Cortex of kidney (tissue), 1 donor: ENCODE measurements at places on chromosomes 1 and 21.

GRCh38 chr1:36085126-36085525, 1.2 kb downstream of the TEKT2 start:
- no peak for DNase-seq

GRCh38 chr1:63122079-63122478, 200.3 kb upstream of the FOXD3 start:
- no peak for DNase-seq

- DNase-seq, result no peak
Observed at GRCh38 chr1:82094136-82094535, 293.4 kb downstream of the ADGRL2 start.

- DNase-seq, result no peak
Observed at GRCh38 chr1:46479744-46480350, 9.8 kb upstream of the DMBX1 start.

DNA sequence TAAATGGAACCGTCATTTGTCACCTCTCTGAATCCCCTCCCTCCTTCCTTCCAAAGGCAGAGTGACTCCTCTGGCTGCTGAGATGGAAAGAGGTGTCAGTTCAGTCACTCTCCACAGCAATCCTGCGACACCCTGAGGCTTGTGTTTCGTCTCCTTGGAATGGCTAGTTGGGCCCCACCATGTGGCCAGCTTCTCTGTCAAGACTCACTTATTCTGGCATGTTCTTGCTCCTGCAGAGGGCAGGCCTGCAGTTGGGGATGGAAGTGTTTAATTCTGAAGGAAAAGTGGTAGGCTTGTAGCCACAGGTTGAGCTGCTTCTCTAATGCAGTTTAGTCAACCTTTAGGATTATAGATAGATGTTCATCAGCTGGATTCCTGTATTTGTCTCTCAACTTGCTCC, 149.6 kb downstream of the LMO4 start:
- DNase-seq, result no peak

DNA sequence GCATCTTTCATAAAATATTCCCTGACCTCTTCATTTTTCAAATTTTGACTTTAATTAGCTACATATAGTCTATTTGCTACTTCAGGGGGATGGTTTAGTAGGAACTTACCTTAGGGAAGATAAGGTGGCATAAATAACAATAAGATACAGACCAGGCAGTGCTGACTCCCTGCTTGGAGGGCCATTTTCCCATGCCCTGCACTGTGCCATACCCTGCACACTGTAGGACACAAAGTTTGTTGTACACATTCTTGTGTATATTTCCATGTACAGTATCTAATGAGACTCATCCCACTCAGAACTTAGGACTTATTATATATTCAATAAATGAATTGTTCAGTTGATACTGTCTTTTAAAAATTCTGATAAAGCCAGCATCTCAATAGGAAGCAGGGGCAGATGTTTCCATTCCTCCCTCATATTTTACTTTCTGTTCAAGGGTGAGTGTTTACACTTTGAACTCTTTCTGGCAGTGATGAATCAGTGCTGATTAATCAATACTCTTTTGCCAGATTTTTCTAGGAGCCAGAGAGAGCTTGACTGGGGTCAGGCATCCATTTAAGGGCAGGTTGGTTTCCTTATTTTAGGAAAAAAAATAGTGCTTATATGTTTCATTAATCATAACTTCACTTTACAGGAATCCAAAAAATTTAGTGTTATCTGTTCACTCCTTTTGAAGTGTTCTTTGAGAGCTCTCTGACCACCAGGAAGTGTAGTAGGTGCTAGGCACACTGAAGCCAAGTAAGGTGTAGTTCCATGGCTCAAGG, 30.6 kb downstream of the MPZL1 start:
- no peak for DNase-seq

DNA sequence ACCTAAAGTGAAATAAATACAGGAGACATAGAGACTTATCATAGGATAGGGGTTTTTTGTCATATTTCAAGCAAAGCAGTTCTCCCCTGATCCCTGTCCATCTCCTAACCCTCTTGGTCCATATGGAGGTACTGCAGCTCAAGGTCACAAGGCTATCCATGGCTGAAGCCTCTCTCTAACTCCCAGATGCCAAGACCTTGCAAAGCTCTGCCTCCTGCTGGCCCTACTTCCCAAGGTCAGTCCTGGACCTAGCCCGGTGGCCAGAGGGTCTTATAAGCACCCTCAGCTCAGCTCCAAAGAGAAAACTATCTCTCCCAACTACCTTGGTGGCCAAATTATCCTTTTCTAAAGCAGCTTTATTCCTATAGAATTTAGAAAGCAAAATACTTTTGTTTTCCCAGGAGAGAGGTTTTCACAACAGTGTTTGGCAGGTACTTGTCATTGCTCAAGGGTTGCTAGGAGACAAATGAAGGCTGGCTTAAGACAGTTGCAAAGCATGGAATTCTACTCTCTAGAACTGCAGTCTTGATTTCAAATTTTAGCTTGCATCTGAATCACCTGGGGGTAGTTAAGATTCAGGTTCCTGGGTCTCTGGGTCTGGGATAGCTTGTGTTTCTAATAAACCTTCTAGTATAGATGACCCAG, 121.5 kb downstream of the XCL2 start:
- DNase-seq, result no peak

- DNase-seq, result no peak
Observed at GRCh38 chr1:244727871-244728474, 75.0 kb downstream of the DESI2 start.

GRCh38 chr1:52263153-52263910, 102.7 kb downstream of the CC2D1B start:
- no peak for DNase-seq

GRCh38 chr1:50959303-50959912, 659 bp downstream of the FAF1 start:
- no peak for DNase-seq

GRCh38 chr1:246779561-246780175, 55.5 kb downstream of the SCCPDH start:
- DNase-seq, result no peak

DNA sequence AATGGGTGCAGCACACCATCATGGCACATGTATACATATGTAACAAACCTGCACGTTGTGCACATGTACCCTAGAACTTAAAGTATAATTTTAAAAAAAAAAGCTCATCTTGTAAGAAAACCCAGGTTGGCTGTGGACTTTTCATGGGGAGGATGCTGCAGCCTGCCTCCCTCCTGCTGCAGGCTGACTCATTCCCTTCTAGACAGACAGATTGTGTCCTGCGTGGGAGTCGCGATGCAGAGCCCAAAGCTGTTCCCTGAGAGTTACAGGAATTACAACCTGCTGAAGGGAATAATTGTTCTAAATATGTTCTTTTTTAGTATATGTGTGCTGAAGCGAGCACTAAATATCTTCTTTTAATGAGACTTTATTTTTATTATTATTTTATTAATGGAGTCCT, 93.2 kb downstream of the TBX19 start:
- DNase-seq, result no peak

DNA sequence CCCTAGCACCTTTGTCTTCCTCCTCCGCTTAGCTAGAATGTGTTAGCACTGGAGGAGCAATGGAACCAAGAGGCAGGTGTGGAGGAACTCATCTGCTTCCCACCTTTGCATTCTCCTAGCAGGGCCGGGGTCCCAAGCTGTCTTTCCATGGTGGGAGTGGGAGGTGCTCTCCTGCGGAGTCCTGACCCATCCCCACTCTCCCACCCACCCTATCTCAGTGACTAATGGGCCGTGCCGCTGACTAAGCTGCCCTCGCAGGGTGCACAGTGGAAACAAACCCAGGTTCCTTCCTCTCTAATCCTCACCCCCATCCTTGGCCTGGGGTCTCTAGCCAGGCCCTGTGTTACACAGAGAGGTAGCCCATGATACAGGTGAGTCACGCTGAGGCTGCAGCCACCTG, 177.5 kb downstream of the HIVEP3 start:
- no peak for DNase-seq

DNA sequence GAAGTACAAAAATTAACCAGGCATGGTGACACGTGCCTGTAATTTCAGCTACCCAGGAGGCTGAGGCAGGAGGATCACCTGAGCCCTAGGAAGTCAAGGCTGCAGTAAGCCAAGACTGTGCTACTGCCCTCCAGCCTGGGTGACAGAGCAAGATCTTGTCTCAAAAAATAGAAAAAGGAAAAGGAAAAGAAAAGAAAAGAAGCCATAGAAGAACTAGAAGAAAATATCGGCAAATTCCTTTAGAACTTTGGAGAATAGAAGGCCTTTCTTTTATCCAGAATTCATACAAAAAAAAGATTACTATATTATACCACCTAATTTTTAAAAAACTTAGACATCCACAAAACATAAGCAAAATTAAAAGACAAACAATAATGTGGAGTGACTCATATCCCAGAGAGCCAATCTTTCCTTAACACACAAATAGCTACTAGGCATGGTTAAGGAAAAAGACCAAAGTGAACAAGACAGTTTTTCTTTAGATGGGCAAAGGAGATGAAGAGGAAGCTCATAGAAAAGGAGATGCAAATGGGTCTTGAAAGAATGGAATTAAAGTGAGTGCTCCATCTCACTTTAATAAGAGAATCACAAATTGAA, 251.1 kb upstream of the IRF2BP2 start:
- no peak for DNase-seq

- no peak for DNase-seq
Observed at GRCh38 chr1:211843018-211843417, 12.5 kb upstream of the LPGAT1 start.

DNA sequence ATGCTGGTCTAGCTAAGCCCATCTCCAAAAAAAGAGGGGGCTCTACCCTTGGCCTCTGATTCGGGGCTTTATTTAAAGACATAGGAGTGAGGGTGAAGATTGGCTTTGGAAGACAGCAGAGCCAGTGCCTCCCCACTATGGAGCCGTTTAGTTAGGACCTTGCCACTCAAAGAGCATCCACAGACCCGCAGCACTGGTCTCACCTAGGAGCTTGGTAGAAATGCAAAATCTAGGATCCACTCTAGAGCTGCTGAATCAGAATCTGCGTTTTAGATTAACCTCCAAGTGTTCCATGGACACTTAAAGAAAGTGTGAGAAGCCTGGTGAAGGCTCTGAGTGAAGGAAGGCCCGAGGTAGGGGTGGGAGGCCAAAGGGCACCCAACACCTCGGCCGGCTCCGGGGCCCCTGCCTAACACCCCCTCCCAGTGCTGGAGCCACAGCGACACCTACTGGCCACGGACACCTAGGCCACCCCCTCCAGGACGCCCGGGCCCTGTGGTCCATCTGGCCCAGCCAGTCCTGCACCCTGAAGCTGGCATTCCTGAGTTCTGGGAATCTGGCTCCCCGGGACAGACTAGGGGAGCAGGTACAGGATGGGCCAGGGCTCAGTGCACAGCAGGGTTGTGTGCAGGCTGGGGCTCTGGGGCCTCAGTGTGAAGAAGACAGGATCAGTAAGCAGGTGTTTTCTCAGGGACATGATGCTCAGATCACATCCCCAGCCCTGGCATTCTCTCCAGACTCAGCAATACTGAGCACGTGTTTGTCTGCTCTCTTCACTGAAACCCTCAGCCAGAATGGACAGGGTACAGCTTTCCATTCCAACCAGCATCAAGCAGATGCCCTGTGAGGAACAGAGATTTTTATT, 79.2 kb downstream of the TMEM53 start:
- no peak for DNase-seq

DNA sequence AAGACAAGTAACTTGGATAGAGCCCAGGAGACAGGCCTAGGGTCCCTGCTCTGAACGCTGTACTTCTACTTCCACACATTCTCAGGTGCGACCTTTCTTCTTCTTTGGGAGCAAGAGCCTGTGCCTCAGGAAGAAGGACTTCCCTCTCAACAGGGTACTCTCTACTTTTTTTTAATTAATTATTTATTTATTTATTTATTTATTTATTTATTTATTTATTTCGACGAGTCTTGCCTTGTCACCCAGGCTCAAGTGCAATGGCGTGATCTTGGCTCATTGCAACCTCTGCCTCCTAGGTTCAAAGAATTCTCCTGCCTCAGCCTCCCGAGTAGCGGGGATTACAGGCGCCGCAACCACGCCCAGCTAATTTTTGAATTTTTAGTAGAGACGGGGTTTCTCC, 361.6 kb downstream of the FAM72C start:
- DNase-seq, result no peak

- no peak for DNase-seq
Observed at GRCh38 chr21:36847189-36847588, 119.3 kb downstream of the HLCS start.

GRCh38 chr1:85225624-85226380, 25.0 kb upstream of the SYDE2 start:
- DNase-seq, result no peak
